ENCODE measurements at places on chromosomes 2 and 18.

- DNase-seq, result no peak
These were observed 285.1 kb downstream of the SLC4A3 start for GRCh38 chr2:219912491-219912921.

GRCh38 chr18:76741346-76741745, 81.0 kb upstream of the ZNF236 start:
- DNase-seq, result no peak

DNA sequence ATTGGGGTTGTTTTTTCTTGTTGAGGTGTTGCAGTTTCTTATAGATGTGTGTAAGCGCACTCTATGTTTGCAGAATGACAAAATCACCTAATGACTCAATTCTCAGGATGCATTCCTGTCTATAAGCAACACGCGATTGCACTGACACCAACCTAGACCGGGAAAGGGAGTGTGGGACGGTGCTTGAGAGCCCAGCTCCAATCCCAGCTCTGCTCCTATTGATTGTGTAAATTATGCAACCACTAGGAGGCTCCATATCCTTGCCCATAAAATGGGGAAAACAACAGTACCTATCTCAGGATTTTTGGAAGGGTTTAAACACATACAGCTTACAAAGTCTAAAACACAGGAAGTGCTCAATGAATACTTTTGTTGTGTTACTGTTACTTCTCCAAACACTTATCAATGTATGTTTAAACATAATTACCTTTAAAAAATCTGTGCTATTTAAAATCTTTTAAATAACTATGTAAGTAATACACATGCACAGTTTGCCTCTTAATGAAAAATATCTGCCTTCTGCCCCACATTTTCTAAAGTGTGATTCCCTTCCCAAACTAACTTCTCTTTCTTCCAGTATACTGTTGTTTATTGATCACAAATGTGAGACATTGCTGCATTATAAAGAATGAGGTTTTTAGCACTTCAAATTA, 132.5 kb downstream of the SPHKAP start:
- DNase-seq, result peak; percentile 13

DNA sequence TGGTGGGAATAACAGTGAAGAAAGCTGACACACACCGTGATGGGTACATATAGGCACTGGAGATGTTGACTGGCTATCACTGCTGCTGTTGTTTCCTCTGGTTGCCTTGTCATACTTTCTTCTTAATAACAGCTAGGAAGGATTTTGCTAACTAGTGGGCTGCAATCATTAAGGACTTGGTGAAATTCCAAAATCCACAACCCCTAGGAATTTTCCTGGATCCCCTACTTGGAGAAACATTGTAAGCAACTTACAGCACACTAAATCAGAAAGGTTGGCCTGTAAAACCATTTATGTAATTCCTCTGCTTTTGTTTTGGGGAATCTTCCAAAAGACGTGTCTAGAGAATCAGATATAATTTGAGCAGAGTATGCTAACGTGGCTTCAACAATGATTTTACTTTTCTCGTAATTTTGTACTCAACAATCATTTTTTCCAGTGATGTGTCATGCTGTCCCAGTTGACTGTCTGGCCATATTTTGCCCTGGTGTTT, 8.0 kb upstream of the COL3A1 start:
- DNase-seq, result no peak

DNA sequence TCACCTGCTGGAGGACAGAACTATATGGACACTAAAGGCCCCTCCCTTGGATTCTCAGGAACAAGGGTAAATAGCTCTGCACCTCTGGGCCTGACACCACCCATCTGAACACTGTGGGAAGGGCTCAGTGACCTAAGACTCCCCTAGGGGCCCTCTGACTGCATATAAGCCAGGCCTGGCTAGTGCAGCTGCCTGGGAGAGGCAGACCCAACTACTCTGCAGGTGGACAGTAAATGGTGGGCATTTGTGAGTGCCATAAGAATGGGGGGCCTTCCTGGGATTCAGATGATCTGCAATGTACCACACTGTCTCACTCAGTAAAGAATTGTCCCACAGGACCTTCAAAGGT, 11.2 kb upstream of the WIPF1 start:
- DNase-seq, result no peak

GRCh38 chr18:12154361-12154760, 60.7 kb downstream of the ANKRD62 start:
- no peak for DNase-seq

DNA sequence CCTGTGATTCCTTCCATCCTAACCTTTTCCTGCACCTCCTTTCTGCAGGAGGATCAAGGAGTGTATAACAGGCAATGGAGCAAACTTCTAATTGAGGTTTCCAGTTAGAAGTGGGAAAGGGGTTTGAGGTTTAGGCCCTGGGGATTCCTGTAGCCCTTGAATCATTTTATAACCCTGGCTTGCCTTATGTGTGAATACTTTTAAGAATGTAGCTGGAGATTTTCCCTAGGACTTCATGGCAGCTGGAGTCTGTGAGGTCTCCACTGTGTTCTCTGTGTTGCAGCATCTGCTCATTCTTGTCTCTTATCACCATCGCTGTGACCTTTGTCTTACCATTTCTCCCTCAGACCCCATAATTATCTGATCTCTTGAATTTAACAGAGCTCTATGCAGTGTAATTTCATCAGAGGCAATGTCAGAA, 370.2 kb upstream of the SLC14A2 start:
- DNase-seq, result no peak

GRCh38 chr2:44549099-44549471, 187.3 kb downstream of the CAMKMT start:
- no peak for DNase-seq

DNA sequence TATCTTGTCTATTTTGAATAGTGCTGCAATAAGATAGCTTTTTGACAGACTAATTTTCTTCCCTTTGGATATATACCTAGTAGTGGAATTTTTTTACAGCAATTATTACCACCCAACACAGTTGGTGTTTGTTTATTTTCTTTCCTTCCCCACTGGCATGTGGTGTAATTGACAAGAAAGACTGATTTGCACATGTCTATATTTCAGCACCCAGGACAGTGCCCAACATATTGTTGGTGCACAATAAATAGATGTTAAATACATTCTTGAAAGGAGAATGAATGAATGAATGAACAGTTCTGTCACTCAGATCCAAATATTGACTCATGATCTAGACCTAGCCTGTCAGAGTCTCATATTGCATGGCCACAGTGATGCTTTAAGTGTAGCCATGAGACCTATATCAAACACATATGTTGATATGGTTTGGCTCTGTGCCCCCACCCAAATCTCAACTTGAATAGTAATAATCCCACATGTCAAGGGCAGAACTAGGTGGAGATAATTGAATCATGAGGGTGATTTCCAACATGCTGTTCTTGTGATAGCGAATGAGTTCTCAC, 538.2 kb downstream of the NYAP2 start:
- no peak for DNase-seq

DNA sequence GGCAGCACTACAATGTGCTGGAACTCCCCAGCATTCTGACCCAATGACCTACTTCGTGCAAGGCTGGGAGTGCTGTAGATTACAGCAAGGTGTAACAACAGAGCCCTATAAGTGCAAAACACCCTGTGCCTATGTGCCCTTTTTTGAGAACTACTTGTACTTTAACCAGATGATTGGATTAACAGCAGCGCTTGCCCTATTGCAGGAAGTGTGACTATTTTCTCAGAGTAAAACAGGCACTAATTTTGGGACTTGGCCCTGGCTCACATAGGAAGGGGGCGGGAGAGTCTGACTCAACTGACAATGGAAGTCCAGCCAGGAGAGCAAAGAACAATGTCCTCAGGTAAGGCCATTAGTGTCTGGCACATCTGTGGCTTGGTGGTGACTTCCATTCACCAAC, 35.6 kb upstream of the RNF125 start:
- DNase-seq, result no peak

- peak; percentile 21 for DNase-seq
These were observed 336.4 kb upstream of the FSHR start for GRCh38 chr2:49490710-49491109.

GRCh38 chr2:156305121-156305520, 27.4 kb downstream of the NR4A2 start:
- DNase-seq, result no peak

- DNase-seq, result no peak
These were observed 514.4 kb upstream of the HS6ST1 start for GRCh38 chr2:128832946-128833663.

DNA sequence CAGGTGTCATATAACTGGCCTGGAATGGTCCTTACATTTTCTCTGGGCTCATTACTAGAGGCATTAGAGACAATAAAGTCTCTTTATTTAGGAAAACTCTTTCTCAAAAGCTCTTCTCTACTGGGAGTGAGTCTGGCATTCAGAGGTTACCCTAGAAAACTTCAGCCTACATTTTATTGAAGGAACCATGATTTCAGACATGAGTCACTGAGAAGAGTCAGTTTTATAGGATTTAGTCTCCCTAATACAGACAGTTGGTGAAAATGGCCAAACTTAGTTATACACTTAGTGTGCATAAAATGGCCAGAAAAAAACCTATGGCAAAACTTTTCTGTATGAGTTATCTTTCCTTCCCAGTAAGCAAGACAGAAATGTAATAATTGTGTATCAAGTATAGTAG, 689.4 kb downstream of the ZEB2 start:
- no peak for DNase-seq

GRCh38 chr2:8458503-8459459, 223.1 kb upstream of the ID2 start:
- no peak for DNase-seq

DNA sequence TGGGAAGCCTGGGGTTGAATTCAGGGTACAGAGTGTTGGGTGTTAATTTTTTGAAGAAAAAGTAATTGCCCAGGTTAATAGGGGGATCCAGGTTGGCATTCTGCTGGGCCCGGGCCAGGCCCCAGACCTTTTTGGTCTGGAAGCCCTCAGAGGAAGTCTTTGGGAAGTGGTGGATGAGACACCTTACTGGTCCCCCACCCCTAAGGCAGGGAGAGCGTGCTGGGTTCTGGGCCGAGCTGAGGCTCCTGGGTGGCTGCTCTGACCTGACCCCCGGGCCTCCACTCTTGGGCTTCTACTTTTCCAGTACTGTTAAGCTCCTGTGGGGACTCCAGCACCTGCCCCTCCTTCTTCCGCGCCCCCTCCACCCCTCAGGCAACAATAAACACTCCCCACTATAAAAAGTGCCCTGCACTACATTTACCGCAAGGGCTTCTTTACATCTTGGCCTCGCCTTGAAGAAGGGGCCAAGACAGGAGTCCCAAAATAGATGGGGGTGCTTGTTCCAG, 753 bp upstream of the HOXD3 start:
- DNase-seq, result no peak

DNA sequence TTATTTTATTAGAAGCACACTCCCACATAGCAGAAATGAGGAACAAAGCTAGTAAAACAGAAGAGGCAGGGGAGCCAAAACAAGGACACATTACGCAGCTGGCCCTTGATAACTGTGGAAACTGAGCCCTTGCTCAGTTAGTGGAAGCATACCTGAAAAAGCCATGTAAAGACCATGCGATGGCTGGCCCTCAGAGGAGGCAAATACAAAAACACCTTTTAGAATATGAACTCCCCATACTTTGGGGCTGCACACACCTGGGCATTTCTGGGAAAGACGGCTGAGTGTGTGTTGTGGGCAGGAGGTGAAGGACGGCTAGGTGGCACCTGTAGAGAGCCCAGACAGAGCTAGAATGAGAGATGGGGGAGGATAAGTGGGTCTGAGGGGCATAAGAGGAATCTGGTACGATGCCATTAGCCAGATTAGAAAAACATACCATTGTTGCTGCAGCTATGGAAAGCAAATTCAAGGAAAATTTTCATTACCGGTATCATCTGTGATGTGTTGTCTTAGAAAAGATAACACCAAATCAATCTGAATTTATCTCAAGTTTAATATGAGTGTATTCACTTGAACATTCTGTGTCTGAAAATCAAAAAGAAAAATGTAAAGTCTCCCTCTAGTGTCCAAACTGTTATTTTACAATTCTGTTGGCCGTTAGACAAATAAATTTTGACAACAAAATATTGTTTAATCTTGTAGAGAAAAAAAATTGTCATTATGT, 45.2 kb upstream of the SULT1C3 start:
- peak; percentile 0 for DNase-seq

DNA sequence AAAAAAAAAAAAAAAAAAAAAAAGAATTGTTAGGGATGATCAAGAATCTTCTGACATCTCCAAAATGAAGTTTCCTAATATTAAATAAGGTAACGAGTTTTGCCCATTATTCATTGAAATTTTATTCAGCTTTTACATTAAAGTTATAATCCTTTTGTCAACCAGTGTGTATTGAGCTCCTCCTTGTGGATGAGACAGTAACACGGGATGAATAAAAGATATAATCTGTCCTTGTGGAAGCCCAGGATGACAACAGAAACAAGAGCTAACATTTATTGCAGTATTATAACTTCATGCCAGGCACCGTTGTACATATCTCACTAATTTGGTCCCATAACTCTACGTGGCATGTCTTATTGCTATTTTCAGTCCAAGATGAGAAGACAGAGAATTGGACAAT, 33.4 kb upstream of the SERPINB7 start:
- DNase-seq, result no peak

GRCh38 chr2:39778233-39778632, 825 bp downstream of the THUMPD2 start:
- DNase-seq, result no peak

- DNase-seq, result no peak
These were observed 135.2 kb upstream of the HAAO start for GRCh38 chr2:42927334-42928160.

DNA sequence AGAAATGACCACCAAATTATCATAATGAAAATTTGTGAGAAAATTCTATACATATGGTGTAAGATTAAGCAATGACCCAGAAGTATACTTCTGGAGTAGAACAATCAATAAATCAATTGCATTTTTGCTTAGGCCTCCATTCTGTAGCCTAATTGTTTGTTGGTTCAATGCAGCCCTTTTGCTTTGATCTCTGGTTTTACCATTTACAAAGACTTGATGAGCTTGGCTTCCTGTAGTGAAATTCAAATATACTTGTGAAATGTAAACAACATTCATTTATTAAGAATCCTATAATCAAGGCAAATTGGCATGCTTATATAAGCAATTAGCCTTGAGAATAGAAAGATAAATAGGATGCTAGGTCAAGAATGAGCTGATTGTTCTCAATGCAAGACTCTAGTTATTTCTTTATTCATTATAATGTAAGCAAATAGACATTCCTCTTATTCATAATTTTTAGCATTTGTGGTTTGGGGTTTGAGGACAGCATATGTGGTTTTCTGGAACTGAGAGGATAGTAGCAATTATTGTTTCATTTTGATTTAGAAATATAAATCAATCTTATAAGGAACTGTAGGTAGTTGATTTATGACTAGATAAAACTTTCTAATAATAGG, 9.7 kb downstream of the FMNL2 start:
- DNase-seq, result no peak

Data from activated CD4-positive, alpha-beta T cell treated with anti-CD3 and anti-CD28 coated beads, Interleukin-2, amount 50 U/mL, for 16 hours (primary cell).